ENCODE measurements at places on chromosomes 6 and 20. TPM values are rescaled to one million over a fixed set of nuclear protein-coding genes. Genes with fewer than 3 reads are reported as not detected.

DNA sequence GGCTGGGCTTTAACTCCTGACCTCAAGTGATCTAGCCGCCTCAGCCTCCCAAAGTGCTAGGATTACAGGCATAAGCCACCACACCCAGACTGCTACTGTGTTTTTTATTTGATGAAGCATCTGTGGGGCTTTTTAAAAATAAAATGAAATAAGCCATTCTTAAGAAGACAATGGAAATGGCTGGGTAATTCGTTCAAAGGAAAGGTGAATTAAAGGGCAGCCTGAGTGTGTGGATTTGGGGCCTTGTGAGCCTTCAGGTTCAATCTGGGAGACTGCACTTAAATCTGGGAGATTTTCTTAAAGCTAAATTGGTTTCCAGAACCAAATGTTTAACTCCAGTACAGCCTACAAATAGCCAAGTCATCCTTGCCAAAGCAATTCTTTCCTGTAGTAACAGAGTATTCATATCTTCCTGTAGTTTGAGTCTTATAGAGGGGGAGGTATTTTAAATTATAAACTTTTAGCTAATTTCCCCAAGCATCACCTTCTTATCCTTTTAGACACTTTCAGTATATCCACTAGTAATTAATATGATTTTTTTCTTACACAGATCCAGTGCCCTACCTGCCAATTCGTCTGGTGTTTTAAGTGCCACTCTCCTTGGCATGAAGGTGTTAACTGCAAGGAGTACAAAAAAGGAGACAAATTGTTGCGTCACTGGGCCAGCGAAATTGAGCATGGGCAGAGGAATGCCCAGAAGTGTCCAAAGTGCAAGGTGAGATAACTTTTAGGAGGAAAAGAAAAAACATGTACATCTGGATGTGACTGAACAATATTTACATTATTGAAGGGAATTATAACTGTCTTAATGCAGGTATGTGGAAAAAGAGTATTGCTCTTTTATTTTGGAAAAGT is 95.4 kb downstream of the RNF217 start:
- H3K4me3 ChIP-seq, result no peak overlapping the region
- H3K27ac ChIP-seq, result no peak overlapping the region
- peak; percentile 33 for DNase-seq
- no peaks in the 10 kb centered on the region for H3K36me3 ChIP-seq
- peaks cover 26% of the 10 kb centered on the region for H3K4me1 ChIP-seq
- no peaks in the 10 kb centered on the region for H3K27me3 ChIP-seq

DNA sequence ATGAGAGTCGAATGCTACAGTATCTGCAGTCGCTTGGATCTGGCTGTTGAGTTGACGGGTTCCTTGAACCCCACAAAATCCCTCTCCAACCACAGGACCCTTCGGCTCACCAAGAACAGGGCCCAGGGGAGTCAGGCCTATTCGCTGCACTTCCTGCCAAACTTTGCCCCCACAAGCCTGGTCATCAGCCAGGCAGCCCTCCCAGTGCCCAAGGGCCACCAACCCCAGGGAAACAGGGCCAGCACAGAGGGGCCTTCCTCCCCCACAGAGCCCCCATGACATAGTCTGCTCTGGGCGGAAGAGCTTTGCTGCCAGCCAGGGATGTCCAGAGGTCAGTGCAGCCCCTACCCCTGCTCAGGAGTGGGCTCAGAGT is 34.5 kb upstream of the MRGBP start:
- DNase-seq, result no peak
- H3K4me3 ChIP-seq, result no peak overlapping the region
- H3K27ac ChIP-seq, result no peak overlapping the region
- H3K27me3 ChIP-seq, result no peaks in the 10 kb centered on the region
- no peaks in the 10 kb centered on the region for H3K36me3 ChIP-seq

Gene DLK2
- total RNA-seq, result 0.89 TPM

DNA sequence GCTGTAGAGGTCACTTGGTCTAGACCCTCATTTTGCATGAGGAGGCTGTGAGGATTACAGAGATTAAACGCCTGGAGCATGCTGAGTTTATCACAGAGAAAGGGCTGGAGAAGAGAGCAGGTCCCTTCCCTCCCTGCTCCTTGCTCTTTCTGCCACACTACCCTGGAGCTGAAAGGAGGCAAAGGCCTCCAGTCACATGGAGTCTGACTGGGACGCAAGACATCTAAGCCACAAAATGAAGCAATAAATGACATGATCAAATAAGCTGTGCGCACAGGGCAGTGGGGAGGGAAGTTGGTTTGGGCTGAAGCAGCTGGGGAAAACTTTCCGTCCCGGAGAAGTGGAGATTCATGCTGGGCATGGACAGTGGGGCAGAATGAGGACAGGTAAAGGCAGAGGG is 33.3 kb downstream of the ATXN1 start:
- DNase-seq, result no peak
- H3K36me3 ChIP-seq, result no peaks in the 10 kb centered on the region
- H3K4me3 ChIP-seq, result no peak overlapping the region
- peaks cover 59% of the 10 kb centered on the region for H3K4me1 ChIP-seq

Gene OPN5
- total RNA-seq, result not detected

Gene POPDC3
- total RNA-seq, result not detected

Gene ROMO1
- 64.7 TPM for total RNA-seq

- H3K27ac ChIP-seq, result no peak overlapping the region
- DNase-seq, result no peak
- no peak overlapping the region for H3K4me3 ChIP-seq
Measured at GRCh38 chr20:16241911-16242310, 331.3 kb downstream of the KIF16B start.

DNA sequence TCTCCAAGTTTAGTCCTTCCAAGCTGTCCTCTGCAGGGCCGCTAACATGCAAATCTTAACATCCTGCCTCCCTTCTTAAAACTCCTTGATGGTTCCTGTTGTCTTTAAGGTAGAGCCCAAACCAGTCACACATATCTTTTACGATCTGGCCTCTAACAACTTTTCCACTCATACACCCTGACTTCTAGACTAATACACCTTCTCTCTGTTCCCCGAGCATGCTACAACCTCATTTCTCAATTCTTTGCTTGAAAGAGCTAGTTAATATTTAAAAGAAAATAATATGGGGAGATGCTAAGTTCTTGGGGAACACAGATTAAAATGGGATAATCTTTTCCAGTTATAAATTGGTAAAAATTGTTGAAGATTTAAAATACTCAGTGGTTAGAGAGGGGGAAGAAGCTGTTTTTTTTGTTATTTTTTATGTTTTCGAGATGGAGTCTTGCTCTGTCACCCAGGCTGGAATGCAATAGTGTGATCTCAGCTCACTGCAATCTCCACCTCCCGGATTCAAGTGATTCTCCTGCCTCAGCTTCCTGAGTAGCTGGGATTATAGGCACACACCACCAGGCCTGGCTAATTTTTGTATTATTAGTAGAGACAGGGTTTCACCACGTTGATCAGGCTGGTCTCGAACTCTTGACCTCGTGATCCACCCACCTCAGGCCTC is 250.7 kb downstream of the MAFB start:
- no peaks in the 10 kb centered on the region for H3K36me3 ChIP-seq
- no peak overlapping the region for H3K4me3 ChIP-seq
- H3K27me3 ChIP-seq, result no peaks in the 10 kb centered on the region
- H3K27ac ChIP-seq, result no peak overlapping the region
- H3K4me1 ChIP-seq, result no peaks in the 10 kb centered on the region

Gene TMEM217
- total RNA-seq, result 3.8 TPM

GRCh38 chr20:12072954-12073264 is 155.2 kb downstream of the BTBD3 start:
- no peaks in the 10 kb centered on the region for H3K27me3 ChIP-seq
- H3K4me1 ChIP-seq, result no peaks in the 10 kb centered on the region
- no peak overlapping the region for H3K4me3 ChIP-seq
- no peak overlapping the region for H3K27ac ChIP-seq

Gene TAF4
- total RNA-seq, result 22.0 TPM

- no peak overlapping the region for H3K27ac ChIP-seq
- no peaks in the 10 kb centered on the region for H3K27me3 ChIP-seq
- H3K4me3 ChIP-seq, result no peak overlapping the region
- no peaks in the 10 kb centered on the region for H3K4me1 ChIP-seq
- DNase-seq, result no peak
- H3K36me3 ChIP-seq, result no peaks in the 10 kb centered on the region
Measured at GRCh38 chr6:137892271-137892708, 25.2 kb downstream of the TNFAIP3 start.

DNA sequence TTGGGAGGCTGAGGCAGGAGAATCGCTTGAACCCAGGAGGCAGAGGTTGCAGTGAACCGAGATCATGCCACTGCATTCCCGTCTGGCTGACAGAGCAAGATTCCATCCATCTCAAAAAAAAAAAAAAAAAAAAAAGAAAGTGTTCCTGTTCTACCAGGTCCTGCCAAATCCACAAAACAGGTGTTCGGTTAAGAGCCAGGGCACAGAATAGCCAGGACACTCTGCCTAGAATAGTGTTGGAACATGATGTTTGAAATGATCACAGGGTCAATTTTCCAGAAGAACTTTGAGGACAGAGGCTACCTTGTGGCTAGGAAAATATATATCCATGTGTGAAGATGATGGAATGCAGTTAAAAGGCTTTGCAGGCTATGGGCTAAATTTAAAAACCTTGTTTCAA is 63.6 kb upstream of the TRAF3IP2 start:
- H3K4me1 ChIP-seq, result peaks cover 23% of the 10 kb centered on the region
- H3K4me3 ChIP-seq, result no peak overlapping the region

Gene EIF2S2
- total RNA-seq, result 50.5 TPM

Gene SIRPB2
- total RNA-seq, result 3.0 TPM

GRCh38 chr6:151494235-151494935 is 568 bp downstream of the CCDC170 start:
- peak; percentile 79 for DNase-seq
- peak overlapping the region; percentile 52 for H3K27ac ChIP-seq
- no peaks in the 10 kb centered on the region for H3K36me3 ChIP-seq

Gene PAK5
- 0.13 TPM for total RNA-seq

Gene SLC17A2
- not detected for total RNA-seq

- no peaks in the 10 kb centered on the region for H3K36me3 ChIP-seq
- no peak overlapping the region for H3K4me3 ChIP-seq
- no peaks in the 10 kb centered on the region for H3K27me3 ChIP-seq
- peaks cover 11% of the 10 kb centered on the region for H3K4me1 ChIP-seq
- DNase-seq, result no peak
- no peak overlapping the region for H3K27ac ChIP-seq
Measured at GRCh38 chr6:35505999-35506412, 6.7 kb downstream of the TULP1 start.

GRCh38 chr20:17971300-17972013 is 2.6 kb downstream of the MGME1 start:
- no peaks in the 10 kb centered on the region for H3K36me3 ChIP-seq
- H3K27me3 ChIP-seq, result no peaks in the 10 kb centered on the region
- peak; percentile 74 for DNase-seq
- peak overlapping the region; percentile 99 for H3K27ac ChIP-seq
- no peak overlapping the region for H3K4me3 ChIP-seq
